ENCODE measurements at places on chromosomes 16 and 17.

- no peak for DNase-seq
Measured at GRCh38 chr16:2817340-2818271, 569 bp downstream of the PRSS21 start.

- no peak for DNase-seq
Measured at GRCh38 chr16:81932668-81933067, 78.6 kb downstream of the SDR42E1 start.

DNA sequence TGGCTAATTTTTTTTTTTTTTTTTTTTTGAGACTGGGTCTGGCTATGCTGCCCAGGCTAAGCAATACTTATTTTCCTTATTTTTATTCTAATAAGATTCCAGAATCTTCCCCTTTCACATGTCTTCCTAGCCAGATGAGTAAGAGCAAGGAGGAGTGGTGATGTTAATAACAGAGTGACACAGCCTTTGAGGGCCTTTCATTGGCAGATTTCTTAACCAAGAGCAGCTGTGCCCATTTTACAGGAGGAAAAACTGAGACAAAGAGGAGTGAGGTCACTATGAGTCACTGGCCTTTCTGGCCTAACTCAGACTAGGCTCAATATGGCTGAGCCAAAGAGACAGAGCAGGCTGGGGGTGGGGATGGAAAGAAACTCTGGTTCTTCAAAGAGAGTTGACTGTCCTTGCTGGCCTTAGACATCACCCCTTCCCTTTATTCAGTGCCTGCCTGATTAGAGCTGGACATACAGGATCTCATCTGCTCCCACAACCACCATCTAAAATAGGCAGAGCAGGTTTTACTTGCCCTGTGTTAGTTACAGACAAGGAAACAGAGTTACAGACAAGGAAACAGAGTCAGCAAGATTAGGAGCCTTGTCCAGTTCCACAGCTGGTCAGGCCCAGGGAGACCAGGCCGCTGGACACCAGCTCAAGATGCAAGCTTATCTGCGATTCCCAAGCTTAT, 50.0 kb upstream of the TOB1 start:
- DNase-seq: no peak

DNA sequence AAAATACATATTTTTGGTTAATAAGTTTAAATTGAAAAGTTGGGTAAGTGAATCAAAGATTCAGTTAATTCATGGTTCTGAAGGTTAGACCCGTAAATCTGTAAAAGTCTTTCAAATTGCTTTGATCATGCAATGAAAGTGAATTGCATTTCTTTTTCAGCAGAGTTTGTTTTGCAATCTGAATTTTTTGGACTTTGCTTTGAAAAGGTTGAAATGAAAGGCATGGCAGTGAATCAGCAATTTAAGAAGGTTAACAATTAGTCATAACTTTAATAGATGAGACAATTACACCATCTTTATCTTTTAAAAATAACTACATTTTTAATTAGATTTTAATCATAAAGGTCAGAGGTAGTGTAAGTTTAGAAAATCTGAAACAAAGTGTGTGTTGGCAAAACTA, 310.9 kb upstream of the KCNJ16 start:
- no peak for DNase-seq

- peak; percentile 67 for DNase-seq
Measured at GRCh38 chr16:30395155-30395991, at the start of gene ZNF48. ZNF48 (plus strand) TSS chr16:30395420; CDS start chr16:30395795, 375 bp downstream.

DNA sequence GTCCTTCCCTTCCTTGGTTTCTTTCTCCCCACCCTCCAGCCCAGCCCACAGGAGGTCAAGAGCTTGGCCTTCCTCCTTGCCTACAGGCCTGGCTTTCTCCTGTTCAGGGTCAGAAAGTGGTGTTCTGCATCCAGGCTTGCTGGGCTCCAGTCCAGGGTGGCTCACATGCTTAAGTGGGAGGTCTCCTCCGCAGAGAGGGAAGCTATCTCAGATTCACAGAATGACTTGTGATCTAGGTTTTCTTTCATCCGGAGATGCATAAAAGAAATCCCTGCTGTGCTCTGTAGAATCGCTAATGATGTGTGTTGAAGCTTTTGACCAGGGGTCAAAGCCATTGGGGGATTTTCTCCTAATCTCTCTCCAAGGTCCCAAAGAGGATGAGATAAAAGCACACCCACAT, 382.3 kb upstream of the EEF2KMT start:
- no peak for DNase-seq

GRCh38 chr16:88939972-88940861, 36.8 kb downstream of the CBFA2T3 start:
- peak; percentile 10 for DNase-seq

DNA sequence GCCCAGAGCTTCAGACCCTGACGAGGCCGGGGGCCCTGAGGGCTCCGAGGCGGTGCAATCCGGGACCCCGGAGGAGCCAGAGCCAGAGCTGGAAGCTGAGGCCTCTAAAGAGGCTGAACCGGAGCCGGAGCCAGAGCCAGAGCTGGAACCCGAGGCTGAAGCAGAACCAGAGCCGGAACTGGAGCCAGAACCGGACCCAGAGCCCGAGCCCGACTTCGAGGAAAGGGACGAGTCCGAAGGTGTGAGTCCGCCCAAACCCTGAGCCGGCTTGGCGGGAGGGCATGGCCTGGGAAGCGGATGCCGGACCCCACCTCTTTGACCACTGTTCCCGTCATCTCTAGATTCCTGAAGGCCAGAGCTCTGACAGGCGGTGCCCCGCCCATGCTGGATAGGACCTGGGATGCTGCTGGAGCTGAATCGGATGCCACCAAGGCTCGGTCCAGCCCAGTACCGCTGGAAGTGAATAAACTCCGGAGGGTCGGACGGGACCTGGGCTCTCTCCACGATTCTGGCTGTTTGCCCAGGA, 4.4 kb downstream of the NOL3 start:
- DNase-seq: no peak

GRCh38 chr17:78316867-78317789, 42.7 kb downstream of the SOCS3 start:
- DNase-seq: no peak

- no peak for DNase-seq
Measured at GRCh38 chr16:66049865-66050264, 316.6 kb upstream of the CDH5 start.

DNA sequence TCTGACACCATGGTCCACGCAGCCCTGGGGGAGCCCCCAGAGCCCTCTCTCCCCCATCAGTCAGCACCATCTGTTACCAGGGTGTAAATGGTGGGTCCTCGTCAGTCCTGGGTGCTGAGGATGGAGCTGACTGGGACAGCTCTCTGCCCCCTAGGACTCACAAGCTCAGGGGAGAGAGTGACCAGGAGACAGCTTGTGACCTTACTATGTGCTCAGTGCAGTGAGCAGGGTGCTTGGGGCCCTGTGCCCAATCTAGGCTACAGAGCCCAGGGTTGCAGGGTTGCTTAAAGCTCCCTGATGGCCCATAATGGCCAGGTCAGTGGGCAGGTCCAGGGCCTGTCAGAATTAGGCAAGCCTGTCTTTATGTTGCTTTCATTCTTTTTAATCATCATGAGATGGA, 11.3 kb downstream of the MMP2 start:
- DNase-seq: no peak

DNA sequence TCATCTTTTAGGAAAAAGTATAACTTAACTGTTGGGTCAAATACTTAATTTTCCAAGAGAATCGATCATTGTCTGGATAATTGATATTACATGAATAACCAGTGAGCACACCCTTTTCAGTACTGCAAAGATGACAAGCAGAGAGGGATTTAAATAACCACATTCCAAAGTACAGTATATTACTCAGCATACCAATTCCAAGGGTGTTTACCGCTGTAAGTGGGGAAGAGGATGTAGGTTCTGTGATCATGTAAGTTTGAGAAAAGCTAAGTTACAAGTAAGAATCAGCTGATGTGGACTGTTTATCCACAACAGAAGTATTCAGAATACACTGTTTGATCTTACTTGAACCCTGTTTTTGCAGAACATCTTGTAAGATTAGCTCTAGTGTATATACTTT, 6.1 kb downstream of the GDE1 start:
- no peak for DNase-seq

- no peak for DNase-seq
Measured at GRCh38 chr17:48456589-48456988, 26.6 kb upstream of the SKAP1 start.

DNA sequence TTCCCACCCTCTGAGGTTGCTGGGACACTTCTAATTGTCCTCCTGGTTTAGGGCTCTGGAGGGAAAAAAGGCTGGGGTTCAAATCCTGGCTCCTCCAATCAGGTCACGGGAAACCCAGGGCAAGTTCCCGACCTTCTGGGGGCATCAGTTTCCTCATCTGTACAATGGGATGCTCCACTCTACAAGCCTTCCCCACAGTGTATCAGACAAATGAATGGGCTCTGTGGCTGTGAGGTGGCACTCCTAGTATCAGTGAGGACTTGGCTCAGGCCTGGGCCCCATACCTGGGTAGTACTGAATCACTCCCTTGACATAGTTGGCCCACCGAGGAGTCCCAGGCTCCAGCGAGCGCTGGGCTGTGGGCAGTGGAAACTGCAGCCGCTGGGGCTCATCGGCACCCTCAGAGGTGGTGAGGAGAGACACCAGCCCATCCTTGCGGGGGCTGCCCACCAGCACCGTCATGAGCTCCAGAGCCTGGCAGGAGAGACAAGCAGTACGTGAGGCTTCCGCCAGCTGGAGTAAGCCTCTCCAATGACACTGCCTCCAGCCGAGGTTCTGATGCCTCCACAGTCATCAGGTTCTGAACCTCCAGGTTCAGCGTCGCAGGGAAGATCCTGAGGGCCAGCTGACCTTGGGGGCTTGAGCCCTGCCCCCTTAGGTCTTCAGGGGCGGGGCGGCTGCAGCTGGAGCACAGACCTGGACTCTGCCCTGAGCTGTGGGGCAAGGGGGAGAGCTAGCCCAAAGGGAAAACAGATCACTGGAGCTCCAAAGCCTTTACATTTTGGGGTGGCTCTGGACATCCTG, 1.2 kb downstream of the GALK1 start:
- no peak for DNase-seq

GRCh38 chr17:65545705-65546523, 15.5 kb downstream of the AXIN2 start:
- DNase-seq: no peak

- DNase-seq: no peak
Measured at GRCh38 chr17:64777415-64778239, 115.5 kb upstream of the SMURF2 start.

DNA sequence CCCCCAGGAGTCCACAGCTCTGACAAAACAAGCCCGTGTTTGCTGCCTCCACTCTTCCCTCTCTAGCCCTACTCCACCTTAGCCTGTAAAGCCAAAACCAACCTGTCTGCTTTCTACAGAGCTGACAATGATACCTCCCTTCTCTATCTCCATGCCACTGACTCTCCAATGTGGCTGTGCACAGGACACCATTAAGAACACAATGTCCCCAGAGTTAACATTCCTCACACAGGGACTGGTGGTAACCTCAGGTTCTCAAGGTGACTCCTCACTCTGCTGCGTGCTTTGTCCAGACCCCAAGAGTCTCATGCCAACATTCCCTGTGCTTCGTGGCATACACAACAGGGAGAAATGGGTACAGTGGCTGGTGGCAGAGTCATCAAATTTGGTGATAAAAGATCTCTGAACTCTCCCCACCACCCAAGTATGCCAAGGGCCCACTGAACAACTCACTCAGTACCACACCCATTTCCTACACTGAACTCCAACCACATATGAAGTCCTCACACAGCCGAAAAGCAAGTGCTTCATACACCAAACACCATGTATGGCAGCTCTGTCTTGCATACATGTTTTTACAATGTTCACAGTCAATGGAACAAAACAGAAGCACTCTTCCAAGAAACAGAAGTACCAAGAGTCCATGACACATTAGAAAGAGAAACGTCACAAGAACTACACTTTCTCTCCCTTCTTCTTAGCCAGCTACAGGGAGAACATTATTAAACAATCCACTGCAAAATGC, 21.1 kb downstream of the CSNK2A2 start:
- DNase-seq: peak; percentile 5

DNA sequence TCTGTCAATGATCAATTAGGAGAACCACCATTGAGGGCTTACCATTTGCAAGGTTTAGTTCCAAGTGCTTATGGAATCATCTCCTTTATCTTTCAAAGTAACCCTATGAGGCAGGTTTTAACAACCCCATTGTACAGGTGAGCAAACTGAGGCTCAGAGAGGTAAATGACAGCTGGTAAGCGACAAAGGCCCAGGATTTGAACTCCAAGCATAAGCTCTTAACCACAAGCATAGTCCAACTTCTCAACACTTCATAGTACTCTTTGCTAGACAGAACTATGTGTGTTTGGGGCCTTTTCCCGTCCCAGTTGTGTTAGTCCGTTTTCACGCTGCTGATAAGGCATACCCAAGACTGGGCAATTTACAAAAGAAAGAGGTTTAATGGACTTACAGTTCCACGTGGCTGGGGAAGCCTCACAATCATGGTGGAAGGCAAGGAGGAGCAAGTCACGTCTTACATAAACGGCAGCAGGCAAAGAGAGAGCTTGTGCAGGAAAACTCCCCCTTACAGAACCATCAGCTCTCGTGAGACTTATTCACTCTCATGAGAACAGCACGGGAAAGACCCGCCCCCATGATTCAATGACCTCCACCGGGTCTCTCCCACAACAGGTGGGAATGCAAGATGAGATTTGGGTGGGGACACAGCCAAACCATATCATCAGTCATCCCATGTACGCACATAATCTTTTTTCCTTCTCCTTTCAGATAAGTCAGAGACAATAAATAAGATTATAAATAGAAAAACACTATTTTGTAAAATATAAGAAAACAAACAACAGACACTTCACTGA, 6.4 kb downstream of the RPH3AL start:
- no peak for DNase-seq

DNA sequence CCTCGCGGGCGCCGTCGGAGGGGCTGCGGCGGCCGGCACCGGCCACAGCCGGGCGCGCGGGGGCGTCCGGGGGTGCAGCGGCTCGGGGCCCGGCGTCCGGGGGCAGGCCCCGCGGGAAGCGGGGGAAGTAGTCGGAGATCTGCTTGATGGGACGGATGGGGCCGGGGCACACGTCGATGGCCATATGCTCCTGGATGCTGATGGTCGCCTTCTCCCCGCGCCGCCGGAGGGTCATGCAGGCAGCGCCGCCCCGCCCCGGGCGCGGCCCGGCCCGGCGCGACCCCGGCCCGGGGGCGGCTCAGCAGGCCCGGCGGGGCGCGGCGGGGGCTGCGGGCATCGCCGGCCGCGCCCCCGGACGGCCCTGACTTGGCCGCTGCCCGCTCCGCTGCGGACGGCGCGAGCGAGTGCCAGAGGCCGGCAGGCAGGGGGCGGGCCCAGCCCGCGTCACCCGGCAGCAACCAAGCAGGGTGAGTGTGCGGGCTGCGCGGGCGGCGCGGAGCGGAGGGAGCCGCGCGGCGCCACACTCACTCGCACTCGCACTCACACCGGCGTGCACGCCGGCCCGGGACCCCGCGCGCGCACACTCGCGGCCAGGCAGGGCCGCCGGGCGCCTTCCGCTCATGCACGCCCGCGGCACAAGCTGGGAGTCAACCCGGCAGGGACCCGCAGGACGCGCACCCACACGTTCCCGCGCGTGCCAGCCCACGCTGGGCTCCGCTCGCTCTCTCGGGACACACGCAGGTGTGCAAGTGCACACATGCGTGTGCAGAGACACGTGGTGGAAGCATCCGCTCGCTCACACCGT, at the start of gene DOC2B:
TSS of gene DOC2B (minus strand) at position 406 of the 805 bp plus-strand sequence. CDS start at position 235, 171 bp downstream.
- peak; percentile 6 for DNase-seq

- DNase-seq: no peak
Measured at GRCh38 chr16:54487933-54488332, 201.3 kb upstream of the IRX3 start.
